Mammary microvascular endothelial cell (primary cell): ENCODE measurements at places on chromosomes 4 and X. TPM values are rescaled to one million over a fixed set of nuclear protein-coding genes. Genes with fewer than 3 reads are reported as not detected.

Gene ZNF141
- 2.5 and 2.7 TPM in 2 replicates for total RNA-seq

Gene FABP2
- not detected in 2 replicates for total RNA-seq

Gene TMPRSS11A
- not detected in 2 replicates for total RNA-seq

Gene GPR78
- total RNA-seq, result not detected in 2 replicates

Gene NAP1L3
- not detected in 2 replicates for total RNA-seq

Gene KLF3
- total RNA-seq, result 35.2 and 36.7 TPM in 2 replicates

Gene PPID
- 34.7 and 34.9 TPM in 2 replicates for total RNA-seq

Gene MAGEB1
- not detected in 2 replicates for total RNA-seq

Gene MAGEB17
- total RNA-seq, result not detected in 2 replicates

Gene TRIM61
- total RNA-seq, result not detected in 2 replicates

Gene FNIP2
- total RNA-seq, result 15.5 and 18.2 TPM in 2 replicates

Gene KLB
- total RNA-seq, result under 0.01 TPM in 1 of 2 replicates, not detected in the other

Gene ARHGAP6
- 0.10 TPM in 1 of 2 replicates, not detected in the other for total RNA-seq

Gene CT45A2
- not detected in 2 replicates for total RNA-seq

Gene NDP
- total RNA-seq, result 0.15 TPM in 1 of 2 replicates, not detected in the other

Gene CCDC110
- 0.13 and 1.2 TPM in 2 replicates for total RNA-seq

Gene FAM241A
- total RNA-seq, result 29.8 and 33.8 TPM in 2 replicates

Gene DRD5
- not detected in 2 replicates for total RNA-seq

Gene MAOA
- total RNA-seq, result 28.1 and 32.4 TPM in 2 replicates

Gene OTUD6A
- total RNA-seq, result not detected in 2 replicates

Gene ELK1
- 25.4 and 30.8 TPM in 2 replicates for total RNA-seq

Gene HSFX1
- total RNA-seq, result 0.07 TPM in 1 of 2 replicates, not detected in the other

Gene PDCL2
- total RNA-seq, result not detected in 2 replicates

Gene FAT1
- 1.5 and 1.6 TPM in 2 replicates for total RNA-seq

Gene SHISA3
- total RNA-seq, result 13.6 and 14.3 TPM in 2 replicates

Gene LGI2
- not detected in 2 replicates for total RNA-seq

Gene GPC4
- total RNA-seq, result 0.13 and 0.15 TPM in 2 replicates

Gene SPANXN3
- total RNA-seq, result not detected in 2 replicates

Gene ATP8A1
- 3.1 and 4.0 TPM in 2 replicates for total RNA-seq

Gene XG
- 0.49 and 1.7 TPM in 2 replicates for total RNA-seq

Gene SHROOM2
- 4.4 and 5.1 TPM in 2 replicates for total RNA-seq

Gene SLC9B1
- 0.74 TPM in 1 of 2 replicates, not detected in the other for total RNA-seq

Gene TMEM35A
- 1.7 and 1.8 TPM in 2 replicates for total RNA-seq

Gene MAGEC3
- total RNA-seq, result not detected in 2 replicates

Gene HSD17B13
- total RNA-seq, result 0.05 and 0.27 TPM in 2 replicates

Gene SPARCL1
- total RNA-seq, result 58.5 and 60.4 TPM in 2 replicates

Gene C4orf51
- not detected in 2 replicates for total RNA-seq

Gene VGLL1
- total RNA-seq, result not detected in 2 replicates

Gene PCDH18
- 0.13 and 0.15 TPM in 2 replicates for total RNA-seq

Gene F8
- total RNA-seq, result 2.1 and 3.1 TPM in 2 replicates

Gene RHOXF2B
- total RNA-seq, result not detected in 2 replicates

Gene TLR2
- total RNA-seq, result 13.8 and 18.1 TPM in 2 replicates

Gene F11
- total RNA-seq, result not detected in 2 replicates

Gene HELT
- not detected in 2 replicates for total RNA-seq

Gene CXCL1
- total RNA-seq, result 141 and 147 TPM in 2 replicates

Gene MAGEA1
- not detected in 2 replicates for total RNA-seq

Gene QDPR
- total RNA-seq, result 12.7 and 15.1 TPM in 2 replicates

Gene RBM46
- not detected in 2 replicates for total RNA-seq

Gene GPR173
- 0.84 and 0.93 TPM in 2 replicates for total RNA-seq

Gene SLITRK4
- 4.2 and 6.7 TPM in 2 replicates for total RNA-seq

Gene EVC2
- 2.5 TPM in 2 replicates for total RNA-seq

Gene SULT1B1
- 3.7 and 4.6 TPM in 2 replicates for total RNA-seq

Gene PNMA3
- total RNA-seq, result not detected in 2 replicates

Gene ART3
- 0.07 TPM in 1 of 2 replicates, not detected in the other for total RNA-seq

Gene NKX1-1
- total RNA-seq, result not detected in 2 replicates

Gene COL4A6
- 0.93 and 1.1 TPM in 2 replicates for total RNA-seq

Gene MAGEC2
- not detected in 2 replicates for total RNA-seq
